ENCODE measurements at places on chromosomes 7 and 10.
A peak's percentile ranks its signal among the peaks of the same experiment; 100 is the strongest.

- DNase-seq: no peak
These were observed 33.4 kb upstream of the HGF start for GRCh38 chr7:81803267-81803666.

GRCh38 chr10:124043310-124044142 is 49.9 kb downstream of the CHST15 start:
- DNase-seq: no peak

DNA sequence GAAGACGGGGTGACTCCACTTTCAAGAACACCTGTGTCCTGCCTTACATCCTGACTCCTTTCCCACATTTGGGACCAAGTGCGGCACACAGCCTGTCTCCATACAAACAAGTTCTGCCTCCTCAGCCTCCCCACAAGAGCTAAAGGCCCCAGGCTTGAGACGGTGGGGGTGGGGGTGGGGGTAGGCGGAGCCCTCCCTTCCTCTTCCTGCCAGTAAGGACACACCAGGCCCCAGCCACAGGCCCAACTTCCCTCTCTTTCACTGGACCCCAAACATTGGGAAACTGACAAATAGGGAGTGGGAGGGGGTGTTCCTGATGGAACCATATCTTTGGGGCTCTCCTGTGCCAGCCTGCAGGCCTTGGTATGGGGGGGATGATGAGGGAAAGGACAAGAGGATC is 4.6 kb downstream of the CDK5 start:
- DNase-seq: no peak

- DNase-seq: no peak
These were observed 79.8 kb upstream of the PTN start for GRCh38 chr7:137423321-137423720.

DNA sequence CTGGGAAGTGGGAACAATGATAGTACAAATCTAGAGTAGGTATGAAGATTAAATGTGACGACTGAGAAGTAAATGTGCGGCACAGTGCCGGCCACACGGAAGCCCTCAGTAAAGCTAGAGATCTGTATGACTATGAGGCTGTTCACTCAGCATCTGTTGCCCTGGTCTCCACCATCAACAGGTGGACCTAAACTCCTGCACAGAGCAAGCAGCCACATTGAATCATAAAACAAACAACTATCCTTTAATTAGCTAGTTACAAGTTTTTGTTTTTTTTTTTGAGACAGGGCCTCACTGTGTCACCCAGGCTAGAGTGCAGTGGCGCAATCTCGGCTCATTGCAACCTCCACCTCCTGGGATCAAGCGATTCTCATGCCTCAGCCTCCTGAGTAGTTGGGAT is 16.6 kb downstream of the RBP4 start:
- DNase-seq: no peak

- no peak for DNase-seq
These were observed 58.6 kb upstream of the KCNIP2 start for GRCh38 chr10:101902032-101902819.

DNA sequence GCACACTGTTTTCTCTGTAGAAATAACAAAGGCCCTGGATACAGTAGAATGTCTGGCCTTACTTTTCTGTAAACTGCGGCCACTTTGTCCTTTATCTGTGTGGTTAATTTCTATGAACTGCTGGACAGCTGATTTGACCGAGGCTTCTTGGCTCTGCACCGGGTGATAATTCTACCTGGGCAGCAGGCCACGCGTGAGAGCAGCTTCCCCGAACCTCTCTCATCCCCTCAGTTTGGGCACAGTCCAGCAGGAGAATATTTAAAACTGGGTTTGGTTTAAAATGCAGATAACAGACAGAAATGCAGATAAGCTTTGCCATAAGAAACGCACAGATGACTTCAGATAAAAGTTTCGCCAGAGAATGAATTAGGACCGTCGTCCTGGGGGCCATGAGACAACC is 81.0 kb downstream of the CELF2 start:
- no peak for DNase-seq

- DNase-seq: no peak
These were observed 3.2 kb downstream of the INSIG1 start for GRCh38 chr7:155300641-155301452.

DNA sequence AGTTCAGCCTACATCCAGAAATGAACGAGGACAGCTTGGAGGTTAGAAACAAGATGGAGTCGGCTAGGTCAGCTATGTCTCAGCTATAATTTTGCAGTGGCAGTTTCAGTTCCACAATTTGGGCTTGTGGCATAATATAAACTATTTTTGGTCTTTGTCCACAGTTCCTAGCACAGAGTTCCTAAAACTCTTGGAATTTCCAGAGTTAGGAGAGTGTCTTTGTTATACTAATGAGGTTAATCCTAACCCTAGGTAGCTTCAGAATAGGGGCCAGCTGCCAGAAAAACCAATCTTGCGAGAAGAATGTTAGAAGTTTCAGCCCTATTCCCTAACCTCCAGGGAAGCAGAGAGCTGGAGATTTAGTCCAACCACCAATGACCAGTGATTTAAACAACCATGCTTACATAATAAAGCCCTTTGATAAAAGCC is 131.9 kb downstream of the AKR1D1 start:
- DNase-seq: no peak

DNA sequence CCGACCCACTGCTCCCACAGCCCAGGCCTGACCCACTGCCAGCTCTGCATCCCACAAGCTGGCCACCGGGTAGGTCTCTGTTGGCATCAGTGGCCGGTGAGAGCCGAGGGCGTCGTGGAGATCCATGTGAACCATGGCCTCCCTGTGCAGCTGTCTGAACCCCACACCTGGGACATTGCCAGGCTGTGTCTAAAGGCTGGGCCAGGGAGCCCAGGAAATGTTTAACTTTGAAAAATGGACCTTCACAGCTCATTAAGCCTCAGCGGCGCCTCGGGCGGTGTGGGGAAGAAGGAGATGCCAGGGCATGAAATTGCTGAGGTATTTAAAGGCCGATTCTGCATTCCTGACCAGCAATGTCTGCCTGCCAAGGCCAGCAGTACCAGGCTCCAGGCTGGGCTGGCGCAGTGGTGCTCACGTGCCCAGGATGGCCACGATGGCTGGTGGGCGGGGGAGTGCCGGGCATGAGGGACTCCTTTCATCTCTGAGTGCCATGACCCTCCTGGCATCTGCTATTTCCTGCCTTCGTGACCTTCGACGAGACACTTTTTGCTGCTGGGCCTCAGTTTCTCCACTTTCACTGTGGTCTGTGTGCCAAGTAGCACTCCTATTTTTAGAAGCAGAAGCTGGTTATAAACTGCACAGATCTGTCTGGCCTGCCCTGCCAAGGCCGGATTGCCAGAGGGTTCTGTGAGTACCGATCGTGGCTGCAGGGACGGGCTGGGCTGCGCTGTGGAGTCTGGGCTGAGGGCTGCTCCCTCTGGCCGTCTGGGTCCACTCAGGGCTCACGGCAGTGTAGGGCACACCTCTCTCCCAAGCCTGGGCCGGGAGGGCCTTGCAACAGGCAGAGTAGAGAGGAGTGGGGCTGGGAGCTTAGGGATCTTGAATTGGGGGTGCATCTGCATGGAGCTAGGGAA is 21.8 kb downstream of the ELFN1 start:
- DNase-seq: no peak

DNA sequence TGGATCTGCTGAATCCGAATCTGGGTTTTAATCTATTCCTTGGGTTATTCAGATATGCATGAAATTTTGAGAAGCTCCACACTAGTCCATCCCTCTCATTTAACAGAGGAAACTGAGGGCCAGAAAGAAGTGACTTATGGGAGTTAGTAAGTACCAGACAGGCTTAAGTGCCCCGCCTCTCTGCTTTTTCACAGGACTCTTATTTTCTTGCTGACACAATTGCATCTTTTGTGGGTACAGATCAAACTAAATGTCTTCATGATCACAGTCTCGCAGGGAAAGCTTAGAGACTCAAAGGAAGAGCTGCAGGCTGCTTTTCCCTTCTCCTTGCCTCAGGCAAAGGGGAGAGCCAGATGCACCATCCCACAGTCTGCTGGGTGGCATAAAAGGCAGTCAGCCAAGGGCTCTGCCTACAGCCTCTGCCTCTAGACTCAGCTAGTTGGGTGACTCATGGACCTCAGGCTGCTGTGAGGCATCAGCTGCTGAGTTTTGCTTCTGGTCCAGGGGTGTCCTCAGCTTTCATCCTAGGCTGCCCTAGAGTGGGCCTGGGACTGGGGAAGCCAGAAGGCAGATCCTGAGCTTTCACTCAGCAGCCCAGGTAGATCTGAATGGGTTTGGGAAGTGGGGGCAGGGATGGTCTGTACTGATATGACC is 11.6 kb downstream of the GOLGA7B start:
- no peak for DNase-seq

- no peak for DNase-seq
These were observed 1.7 kb downstream of the URGCP start for GRCh38 chr7:43904533-43905208.

DNA sequence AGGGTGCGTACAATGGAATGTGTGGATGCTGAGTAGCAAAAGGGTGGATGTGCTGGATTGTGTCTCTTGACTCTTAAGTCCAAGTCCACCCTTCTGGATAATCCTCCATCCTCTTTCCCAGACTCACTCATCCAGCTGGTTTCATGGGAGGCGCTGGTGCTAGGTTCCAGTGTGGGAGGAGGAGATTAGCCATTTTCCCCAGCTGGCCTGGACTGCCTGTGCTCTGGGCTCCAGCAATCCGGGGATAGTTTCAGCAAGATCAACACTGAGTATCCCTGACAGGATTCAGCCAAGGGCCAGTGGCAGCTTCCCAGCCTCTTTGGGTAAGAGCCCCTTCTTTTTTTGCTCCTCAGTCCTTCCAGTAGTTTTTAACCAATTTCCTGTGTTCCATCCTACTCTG is 21.6 kb upstream of the TRIL start:
- DNase-seq: no peak

- no peak for DNase-seq
These were observed 9.0 kb downstream of the SKIDA1 start for GRCh38 chr10:21516242-21517131.

- DNase-seq: peak; percentile 4
These were observed at the start of gene FLNC for GRCh38 chr7:128830231-128831177. FLNC (plus strand) TSS chr7:128830406; CDS start chr7:128830638, 232 bp downstream.

DNA sequence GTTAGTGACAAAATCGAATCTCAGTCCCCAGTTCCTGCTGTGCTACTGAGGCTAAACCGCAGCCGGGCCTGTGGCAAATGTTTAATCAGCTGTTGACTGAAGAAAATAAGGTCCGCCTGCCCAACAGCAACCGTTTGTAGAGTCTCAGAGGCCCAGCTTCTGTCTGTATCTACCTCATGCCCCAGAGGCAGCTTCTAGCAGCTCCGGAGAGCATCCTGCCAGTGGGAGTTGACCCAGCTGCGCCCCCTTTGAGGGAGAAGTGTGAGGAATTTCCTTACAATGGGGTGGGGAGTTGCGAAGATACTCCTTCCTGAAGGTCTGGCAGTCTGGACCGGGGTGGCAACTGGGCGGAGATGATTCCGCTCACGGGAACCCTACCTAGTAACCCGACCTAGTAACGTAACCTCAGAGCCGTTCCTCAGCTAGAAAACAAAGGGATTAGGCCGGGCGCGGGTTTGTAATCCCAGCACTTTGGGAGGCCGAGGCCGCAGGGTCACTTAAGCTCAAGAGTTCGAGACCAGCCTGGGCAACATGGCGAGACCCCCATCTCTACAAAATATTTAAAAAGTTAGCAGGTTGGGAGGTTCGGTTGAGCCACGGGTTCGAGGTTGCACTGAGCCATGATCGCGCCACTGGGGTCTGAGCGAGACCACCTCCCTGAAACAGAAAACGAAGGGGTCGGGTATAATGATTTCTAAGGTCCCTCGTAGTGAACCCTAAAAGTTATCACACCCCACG is 846 bp upstream of the ZNF775 start:
- DNase-seq: peak; percentile 94

DNA sequence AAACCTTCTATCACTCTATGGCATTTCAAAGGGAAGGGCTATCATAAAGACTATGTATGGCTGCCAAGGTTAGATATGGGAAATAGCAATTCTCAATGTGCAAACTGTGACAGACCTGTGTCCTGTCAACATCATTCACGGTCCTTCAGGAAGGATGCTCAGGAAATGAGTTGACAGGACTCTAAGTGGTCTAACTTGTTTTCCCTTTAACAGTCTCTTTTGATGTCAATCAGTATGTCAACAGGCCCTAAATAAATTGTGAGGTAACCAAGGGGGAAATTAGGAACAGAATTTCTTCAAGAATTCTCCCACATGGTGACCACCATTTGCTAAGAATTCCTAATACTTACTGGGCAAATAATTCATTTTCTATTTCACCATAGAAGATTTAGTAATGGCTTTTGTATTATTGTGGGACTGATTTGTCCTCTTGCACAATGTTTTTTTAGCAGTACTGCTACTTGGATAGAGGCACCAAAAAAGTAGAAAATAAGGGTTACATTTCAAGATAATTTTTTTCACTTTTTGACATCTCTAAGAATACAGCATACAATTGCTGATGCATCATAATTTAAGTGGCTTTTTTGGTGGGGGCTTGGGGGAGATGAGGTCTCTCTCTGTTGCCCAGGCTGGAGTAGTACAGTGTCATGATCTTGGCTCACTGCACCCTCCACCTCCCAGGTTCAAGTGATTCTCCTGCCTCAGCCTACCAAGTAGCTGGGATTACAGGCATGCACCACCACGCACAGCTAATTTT is 275.8 kb downstream of the CACNA2D1 start:
- DNase-seq: no peak

DNA sequence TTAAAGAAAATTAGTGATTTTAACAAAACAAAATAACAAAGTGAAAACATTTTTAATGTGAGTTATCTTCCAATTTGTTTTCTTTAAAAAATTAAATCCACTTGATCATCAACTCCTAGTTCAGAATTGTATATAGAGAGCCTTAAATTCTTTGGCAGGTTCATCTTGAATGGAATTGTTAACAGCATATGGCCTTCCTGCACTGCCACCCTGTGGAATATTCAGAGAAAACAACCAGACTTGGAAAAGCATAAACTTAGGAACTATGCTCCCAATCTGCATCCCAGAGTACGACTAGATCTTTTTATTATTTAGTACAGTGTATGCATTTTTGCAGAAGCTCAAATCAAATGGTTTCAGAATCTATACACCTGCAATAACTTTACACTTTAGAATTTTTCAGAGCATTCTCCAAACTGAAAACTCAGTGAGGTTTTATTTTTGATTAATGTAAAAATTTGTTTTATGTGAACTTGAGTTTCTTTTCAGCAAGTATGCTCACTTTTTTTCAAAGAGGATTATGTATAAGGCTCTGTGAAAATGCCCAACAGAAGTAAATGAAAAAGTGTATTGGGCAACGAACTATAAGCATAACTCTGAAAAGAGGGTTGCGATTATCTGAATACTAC is 44.9 kb upstream of the ANK3 start:
- peak; percentile 50 for DNase-seq

- DNase-seq: no peak
These were observed 119.0 kb upstream of the LANCL2 start for GRCh38 chr7:55246171-55246570.

- DNase-seq: no peak
These were observed 6.9 kb upstream of the SHH start for GRCh38 chr7:155819186-155819585.

DNA sequence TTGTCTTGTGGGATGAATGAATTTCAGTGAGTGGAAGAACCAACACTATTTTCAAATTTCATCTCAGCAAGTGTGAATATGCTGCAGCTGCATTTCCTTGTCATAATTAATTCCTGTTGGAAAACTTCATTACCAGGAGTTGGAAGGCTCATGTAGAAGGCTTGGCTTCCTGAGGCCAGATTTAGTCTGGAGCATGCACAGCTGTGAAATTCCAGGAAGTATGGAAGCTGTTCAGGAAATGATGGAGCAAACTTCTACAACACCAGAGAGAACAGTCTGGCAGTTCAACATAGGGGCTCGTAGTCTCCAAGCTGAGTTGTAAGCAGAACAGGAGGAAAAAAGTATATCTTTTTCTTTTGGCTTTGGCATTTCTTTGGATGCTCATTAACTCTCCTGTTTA is 1439.9 kb upstream of the CELF2 start:
- DNase-seq: no peak

GRCh38 chr7:85186083-85186520 is 754 bp downstream of the SEMA3D start:
- peak; percentile 52 for DNase-seq
